NCI-H2029 treated with DMSO at 0.1 percent for 48 hours (cell line): ENCODE measurements at places on chromosomes 16 and 17.

- DNase-seq: no peak
Measured at GRCh38 chr17:63041251-63041650, 75.2 kb downstream of the TANC2 start.

- DNase-seq: no peak
Measured at GRCh38 chr16:13936596-13937081, 16.7 kb downstream of the ERCC4 start.

DNA sequence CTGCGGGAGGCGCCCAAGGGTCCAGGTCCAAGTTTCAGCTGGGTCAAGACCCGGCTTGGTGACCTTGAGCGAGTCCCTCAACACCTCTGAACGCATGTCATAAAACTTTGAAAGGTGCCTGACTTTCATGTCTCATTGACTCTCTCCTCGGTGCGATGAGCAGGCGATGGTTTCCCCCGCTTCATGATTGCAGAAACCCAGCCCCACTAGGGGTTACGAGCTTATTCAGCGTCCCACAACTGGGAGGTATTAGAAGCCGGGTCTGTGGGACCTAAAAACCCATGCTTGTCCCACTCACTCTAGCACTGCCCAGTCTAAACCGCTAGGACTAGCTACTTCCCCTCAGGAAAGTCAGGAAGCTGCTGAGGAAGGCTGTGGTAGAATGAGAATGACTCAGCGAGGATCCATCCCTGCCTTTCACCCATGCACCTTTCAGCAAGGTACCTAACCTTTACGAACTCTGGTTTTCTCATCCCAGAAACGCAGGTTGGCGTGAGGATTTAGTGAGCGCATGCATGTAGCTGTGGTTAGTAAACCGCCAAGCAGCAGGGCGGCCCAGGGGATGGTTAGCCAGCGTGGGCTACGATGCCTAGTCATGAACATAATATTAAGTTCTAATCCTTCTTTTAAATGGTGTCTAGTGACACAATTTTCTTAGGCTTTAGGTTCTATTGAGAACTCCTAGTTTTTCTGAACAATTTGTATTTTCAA is 26.2 kb upstream of the RFFL start:
- DNase-seq: no peak

- DNase-seq: no peak
Measured at GRCh38 chr17:31051506-31051905, 43.3 kb upstream of the NF1 start.

GRCh38 chr17:4710693-4711634 is 532 bp downstream of the ARRB2 start:
- DNase-seq: no peak

- no peak for DNase-seq
Measured at GRCh38 chr16:66391726-66392670, 25.5 kb downstream of the CDH5 start.

DNA sequence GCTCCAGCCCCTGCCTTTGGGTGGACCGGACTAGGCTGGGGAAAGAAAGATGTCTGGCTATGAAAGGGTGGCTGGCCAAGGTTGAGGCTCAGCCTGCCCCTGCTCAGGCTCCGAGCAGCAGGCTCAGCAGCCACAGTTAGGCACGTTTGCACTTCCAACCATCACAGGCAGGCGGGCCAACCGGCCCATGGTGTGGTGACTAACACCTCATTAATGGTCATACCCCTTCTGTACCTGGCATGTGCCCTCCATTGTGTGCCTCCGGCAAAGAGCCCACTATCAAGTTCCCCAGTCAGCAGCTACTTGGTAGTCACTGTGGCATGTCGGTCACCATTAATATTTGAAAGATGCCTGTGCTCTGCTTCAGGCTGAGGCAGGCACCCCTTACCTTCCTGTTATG is 6.7 kb downstream of the TBC1D24 start:
- DNase-seq: no peak

DNA sequence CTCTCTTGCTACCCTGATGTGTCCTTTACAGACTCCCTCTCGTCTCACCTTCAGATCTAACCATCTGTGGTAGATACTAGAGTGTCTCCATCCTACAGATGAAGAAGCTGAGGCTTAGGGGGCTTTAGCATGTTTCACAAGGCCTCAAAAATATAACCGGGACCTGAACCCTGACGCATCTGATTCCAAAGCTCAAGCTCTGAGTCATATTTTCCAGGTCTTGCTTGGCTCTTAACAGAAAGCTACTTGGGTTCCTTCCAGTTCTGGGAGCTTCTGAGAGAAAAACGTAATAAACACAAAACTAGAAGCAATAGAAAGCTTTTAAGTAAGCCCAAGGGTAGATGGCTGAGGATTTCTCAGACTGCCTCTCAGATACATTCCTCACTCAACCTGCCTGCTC is 224.3 kb upstream of the EEF2KMT start:
- no peak for DNase-seq
